ENCODE measurements at places on chromosomes 12 and 14.

DNA sequence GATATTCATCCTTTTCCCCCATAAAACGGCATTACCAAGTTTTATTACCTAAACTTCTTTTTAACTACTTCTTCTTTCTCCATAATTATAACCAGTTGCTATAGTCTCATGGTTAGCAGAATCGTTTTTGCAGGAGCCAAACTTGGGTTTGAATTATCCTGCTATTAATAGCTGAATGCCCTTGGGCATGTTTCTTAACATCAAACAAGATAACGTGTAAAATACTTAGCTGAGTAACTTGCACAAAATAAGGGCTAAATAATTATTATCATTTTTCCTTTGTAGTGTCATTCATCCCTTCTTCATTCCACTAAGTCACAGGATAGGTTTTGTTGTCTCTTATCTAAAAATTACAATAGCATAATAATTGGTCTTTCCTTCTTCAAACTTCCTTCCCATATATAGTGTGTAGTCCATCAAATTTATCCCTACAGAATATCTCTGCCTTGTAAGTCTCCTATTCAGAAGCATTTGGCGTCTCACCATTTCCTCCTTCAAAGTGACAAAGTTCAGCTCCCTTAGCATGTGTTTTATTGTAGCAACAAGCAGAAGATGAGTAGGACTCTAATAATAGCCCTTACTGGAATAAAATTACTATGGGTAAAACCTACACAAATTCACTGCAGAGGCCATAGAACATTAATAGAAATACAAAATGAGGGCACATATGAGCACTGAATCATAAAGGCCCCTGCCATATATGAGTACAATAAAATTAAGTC lies 63.8 kb downstream of the FAR2 start:
- DNase-seq: no peak

- DNase-seq: no peak
Observed at GRCh38 chr12:119949594-119949993, 39.4 kb upstream of the BICDL1 start.

DNA sequence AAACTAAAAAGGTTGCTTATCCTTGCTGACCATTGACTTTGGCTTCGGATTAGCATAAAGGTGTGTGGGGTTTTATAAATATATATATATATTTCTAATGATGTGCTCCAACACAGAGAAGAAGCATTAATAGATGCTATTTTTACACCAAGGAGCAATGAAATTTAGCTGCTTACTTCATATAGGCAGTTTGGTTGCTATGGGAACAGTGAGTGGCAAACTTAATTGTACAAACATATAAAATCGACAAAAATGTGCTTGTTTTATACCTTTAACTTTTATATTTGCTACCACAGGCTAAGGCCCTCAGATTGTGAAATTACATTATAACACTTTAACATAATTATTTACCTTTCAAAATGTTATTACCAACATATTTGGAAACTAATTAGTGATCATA lies 303.4 kb downstream of the SEC23A start:
- DNase-seq: no peak

DNA sequence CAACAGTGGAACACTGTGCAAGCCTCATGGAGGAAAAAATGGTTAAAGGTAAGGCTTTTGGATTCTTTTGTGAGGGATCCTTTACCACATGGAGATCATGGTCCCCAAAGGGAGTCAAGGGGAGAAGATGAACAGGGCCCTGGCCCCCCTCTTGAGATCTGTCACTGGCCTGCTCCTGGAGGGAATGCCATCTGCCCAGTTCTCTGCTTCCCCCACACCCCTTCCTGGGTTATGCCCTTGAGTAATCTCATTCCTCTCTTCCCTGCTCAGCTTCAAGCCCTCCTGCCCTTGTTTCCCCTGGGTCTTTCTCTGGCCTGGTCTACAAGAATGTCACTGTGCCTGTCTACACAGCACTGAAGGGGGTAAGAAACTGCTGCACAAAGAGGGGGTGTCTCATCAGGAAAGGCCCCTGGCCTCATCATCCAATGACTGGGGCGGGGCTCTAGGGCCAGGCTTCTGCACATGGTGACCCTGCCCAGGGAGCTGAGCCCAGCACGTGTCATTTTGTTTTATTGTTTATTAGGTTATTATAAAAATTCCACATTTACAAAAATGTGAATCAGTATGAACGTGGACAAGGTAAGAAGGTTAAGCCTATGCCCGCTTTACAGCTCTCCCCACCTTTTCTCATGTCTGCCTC lies 30.3 kb downstream of the PIGH start:
- no peak for DNase-seq

DNA sequence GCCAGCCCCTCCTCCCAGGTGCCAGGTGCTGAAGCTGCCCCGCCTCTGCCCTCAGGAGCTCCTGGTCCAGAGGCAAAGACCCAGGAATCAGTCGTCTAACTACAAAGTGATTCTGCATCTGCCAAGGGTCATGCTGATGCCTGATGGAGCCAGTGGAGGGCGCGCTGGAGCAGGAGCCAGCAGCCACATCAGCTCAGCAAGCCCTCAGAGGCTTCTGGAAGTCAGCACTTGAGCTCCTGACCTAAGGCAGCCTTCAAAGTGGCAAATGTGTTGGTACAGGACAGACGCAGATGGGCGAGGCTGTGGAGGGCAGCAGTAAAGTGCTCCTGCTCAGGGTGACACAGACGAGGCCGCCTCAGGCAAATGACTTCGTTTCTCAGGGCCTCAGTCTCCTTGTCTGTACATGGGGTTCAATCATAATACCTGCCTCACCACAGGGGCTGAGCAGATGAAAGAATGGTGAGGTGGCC lies 10.9 kb downstream of the C12orf43 start:
- DNase-seq: peak; percentile 44
